Glomerular endothelial cell (primary cell): ENCODE measurements at places on chromosomes 3 and 15. TPM values are rescaled to one million over a fixed set of nuclear protein-coding genes. Genes with fewer than 3 reads are reported as not detected.

TRIM42 gene
- total RNA-seq, result not detected in 2 replicates

ZSCAN2 gene
- 11.7 and 20.7 TPM in 2 replicates for total RNA-seq

PLSCR5 gene
- total RNA-seq, result not detected in 2 replicates

CELSR3 gene
- 1.1 and 2.2 TPM in 2 replicates for total RNA-seq

COMMD4 gene
- 89.6 and 142 TPM in 2 replicates for total RNA-seq

TMC3 gene
- not detected in 2 replicates for total RNA-seq

GOLGA8S gene
- 0.05 and 0.06 TPM in 2 replicates for total RNA-seq

GOLGA6D gene
- not detected in 2 replicates for total RNA-seq

CLDN11 gene
- total RNA-seq, result 111 and 158 TPM in 2 replicates

CLEC3B gene
- not detected in 2 replicates for total RNA-seq

CFAP91 gene
- 0.10 and 0.70 TPM in 2 replicates for total RNA-seq

ESYT3 gene
- total RNA-seq, result not detected in 2 replicates

MYD88 gene
- total RNA-seq, result 45.6 and 63.4 TPM in 2 replicates

ARL8B gene
- 45.9 and 50.8 TPM in 2 replicates for total RNA-seq

GOLGA8T gene
- 0.23 TPM in 1 of 2 replicates, not detected in the other for total RNA-seq

SEC22A gene
- total RNA-seq, result 37.0 and 57.2 TPM in 2 replicates

C15orf62 gene
- total RNA-seq, result not detected in 2 replicates

GRCh38 chr3:86969500-86970189 is 21.3 kb downstream of the VGLL3 start:
- no peak for DNase-seq

- no peak for DNase-seq
Measured at GRCh38 chr3:127637546-127637945, 8.6 kb downstream of the PODXL2 start.

GRCh38 chr3:141971571-141971970 is 95.1 kb downstream of the ATP1B3 start:
- no peak for DNase-seq

DNA sequence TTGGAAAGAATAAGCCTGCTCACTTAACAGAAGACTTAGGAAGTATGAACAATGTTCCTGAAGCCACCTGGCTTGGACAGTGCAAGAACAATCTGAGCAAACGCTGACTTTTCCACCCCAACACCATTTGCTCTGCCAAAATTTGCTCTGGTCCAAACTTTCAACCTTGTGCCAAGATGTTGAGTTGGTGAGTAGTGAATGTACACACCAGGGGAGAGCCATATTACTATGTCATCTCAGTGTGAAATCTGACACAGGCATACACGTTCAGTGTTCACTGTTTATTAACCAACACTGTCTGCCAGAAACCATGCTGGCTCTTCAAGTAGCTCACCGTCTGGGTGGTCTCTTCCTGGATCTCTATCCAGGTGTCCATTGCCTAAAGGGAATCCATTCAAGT is 152.9 kb upstream of the LPP start:
- no peak for DNase-seq

- no peak for DNase-seq
Measured at GRCh38 chr3:45406772-45407171, 18.4 kb downstream of the LARS2 start.

GRCh38 chr3:58072052-58072762 is 64.0 kb downstream of the FLNB start:
- DNase-seq, result no peak

DNA sequence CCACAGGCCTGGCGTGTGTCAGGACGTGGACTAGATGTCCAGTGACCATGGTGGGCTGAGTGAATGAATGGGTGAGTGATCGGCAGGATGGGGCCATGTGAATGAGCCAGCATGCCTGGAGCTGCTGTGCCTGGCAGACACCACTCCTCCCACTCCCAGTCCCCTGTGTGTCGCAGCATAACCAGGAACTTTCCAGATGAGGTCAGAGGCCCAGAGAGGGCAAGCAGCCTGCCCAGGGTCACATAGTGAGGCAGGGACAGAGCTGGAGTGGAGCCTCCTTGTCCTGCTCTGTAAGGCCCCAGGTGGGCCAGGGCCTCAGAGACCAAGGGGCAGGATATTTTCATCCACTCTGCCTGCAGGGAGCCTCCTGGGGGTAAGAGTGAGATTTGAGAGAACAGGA is 6.4 kb downstream of the IQSEC1 start:
- no peak for DNase-seq

DNA sequence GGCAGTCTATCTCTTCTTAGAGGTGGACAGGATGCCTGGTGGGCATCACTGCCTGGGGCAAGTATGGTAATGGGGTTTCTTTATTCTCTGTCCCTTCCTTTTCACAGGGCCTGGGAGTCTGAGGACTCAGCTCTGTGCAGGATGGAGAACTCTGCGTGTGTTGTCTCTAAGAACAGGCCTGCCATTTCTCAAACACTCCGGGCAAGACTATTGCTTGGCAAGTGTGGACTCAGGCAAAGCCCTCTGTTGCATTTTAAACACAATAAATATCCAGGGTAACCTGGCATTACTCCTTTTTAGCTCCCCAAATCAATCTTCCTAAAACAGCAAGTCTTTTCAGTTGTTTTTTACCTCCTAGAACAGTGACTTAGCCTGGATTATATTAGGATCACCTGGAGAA is 185.1 kb upstream of the ROPN1 start:
- no peak for DNase-seq

DNA sequence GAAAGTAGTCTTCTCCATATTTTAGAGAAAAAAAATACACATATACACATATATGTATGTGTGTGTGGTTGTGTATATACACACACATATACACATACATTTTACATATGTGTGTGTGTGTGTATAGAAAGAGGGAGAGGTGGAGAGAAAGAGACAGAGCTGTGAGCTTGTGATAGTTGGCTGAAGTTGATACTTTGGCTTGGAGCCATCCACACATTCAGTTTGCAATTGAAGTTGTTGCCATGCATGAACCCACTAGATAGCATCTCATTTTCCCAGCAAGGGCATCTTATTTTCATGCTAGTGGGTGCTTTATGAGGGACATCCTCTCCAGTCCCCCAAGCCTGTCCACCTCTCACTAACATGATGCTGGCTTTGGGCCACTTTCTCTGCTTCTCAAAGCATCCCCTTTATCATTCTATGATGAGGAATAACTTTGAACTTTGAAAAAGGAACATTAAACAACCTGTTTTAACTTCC is 228.6 kb downstream of the ZNF621 start:
- DNase-seq, result no peak

GRCh38 chr3:16320711-16321110 is 55.7 kb downstream of the OXNAD1 start:
- no peak for DNase-seq

DNA sequence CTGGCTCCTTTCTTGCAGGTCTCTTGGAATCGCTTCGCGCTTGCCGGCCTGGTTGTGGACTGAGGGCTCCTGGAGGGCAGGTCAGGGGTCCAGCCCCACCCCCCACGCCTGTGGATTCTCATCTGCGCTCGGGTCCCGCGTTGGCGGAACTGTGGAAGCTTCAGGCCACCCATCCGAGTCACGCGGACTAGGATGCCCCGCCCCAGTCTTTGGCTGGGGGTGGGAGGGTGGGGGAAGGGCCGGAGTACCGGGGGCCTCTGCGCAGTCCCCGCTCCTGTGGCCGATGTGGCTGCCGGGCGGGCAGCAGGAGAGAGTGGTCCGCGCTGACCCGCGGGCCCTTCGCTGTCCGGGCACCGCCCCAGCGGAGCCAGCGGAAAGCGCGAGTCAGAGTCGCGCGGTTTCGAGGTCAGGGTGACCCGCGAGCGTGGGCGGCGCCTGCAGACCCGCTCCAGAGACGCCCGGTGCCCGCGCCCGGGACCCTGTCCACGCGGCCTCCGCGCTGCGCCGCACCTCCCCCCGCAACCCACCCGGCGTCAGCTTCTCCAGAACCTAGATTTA is 114.2 kb downstream of the KLF13 start:
- DNase-seq, result no peak

GRCh38 chr15:34336991-34337556 is 507 bp downstream of the SLC12A6 start:
- DNase-seq, result no peak

DNA sequence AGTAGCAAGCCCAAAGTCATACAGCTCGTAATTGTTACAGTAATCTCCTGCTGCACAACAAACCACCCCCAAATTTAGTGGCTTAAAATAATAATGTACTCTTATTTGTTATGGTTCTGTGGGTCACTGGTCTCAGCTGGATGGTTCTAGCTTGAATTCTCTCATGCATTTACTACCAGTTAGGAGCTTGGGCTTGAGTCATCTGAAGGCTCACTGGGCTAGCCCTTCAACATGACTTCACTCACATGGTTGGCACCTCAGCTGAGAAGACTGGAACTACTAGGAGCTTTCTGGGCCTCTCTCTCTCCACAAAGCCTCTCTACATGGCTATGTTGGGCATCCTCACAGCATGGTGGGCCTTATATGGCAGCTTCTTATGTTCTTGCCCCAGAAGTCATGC is 12.5 kb downstream of the PCOLCE2 start:
- no peak for DNase-seq

DNA sequence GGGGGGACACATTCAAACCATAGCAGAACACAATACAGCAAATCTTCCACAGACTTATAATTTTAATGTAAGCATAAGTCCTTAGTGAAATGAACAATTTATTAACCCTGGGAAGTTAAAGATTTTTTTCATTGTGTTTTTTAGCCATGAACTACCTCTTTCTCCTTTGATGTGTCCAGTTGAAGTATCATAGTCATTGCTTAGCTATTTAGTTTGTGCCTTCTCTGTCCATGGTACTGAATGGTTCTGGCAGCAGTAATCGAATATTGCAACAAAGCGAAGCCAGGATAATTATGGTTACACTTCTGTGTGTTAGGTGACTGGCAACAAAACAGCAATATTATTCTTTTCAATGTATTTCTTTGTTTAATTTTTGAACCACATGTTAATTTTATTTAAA is 403.0 kb upstream of the ONECUT1 start:
- DNase-seq, result no peak
